ENCODE measurements at places on chromosomes 3 and 15. TPM values are rescaled to one million over a fixed set of nuclear protein-coding genes. Genes with fewer than 3 reads are reported as not detected.

DNA sequence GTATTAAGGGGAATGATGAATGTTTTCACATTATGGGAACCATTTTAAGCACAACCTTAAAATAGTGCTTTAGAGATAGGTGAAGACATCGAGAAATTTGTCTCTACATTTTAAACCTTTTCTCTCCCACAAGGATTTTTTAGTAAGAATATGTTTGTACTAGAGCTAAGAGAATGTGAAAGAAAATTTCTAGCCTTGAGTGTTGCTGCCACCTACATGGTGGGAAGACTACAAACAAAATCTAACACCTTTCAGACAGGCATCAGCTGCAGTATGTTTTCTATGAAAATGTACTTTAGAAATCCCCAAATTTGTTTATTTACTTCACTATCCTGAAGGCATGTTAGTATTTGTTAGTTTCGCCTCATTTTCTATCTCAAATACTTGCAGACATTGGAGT is 247.4 kb downstream of the WDR72 start:
- no peaks in the 10 kb centered on the region for H3K27me3 ChIP-seq
- H3K27ac ChIP-seq = no peak overlapping the region
- DNase-seq = no peak
- no peak overlapping the region for H3K4me3 ChIP-seq
- H3K4me1 ChIP-seq = no peaks in the 10 kb centered on the region

GRCh38 chr15:67409175-67409574 is 111.8 kb upstream of the C15orf61 start:
- H3K27me3 ChIP-seq = peaks cover 3% of the 10 kb centered on the region
- H3K4me1 ChIP-seq = no peaks in the 10 kb centered on the region
- H3K4me3 ChIP-seq = no peak overlapping the region
- DNase-seq = no peak
- H3K27ac ChIP-seq = no peak overlapping the region

DNA sequence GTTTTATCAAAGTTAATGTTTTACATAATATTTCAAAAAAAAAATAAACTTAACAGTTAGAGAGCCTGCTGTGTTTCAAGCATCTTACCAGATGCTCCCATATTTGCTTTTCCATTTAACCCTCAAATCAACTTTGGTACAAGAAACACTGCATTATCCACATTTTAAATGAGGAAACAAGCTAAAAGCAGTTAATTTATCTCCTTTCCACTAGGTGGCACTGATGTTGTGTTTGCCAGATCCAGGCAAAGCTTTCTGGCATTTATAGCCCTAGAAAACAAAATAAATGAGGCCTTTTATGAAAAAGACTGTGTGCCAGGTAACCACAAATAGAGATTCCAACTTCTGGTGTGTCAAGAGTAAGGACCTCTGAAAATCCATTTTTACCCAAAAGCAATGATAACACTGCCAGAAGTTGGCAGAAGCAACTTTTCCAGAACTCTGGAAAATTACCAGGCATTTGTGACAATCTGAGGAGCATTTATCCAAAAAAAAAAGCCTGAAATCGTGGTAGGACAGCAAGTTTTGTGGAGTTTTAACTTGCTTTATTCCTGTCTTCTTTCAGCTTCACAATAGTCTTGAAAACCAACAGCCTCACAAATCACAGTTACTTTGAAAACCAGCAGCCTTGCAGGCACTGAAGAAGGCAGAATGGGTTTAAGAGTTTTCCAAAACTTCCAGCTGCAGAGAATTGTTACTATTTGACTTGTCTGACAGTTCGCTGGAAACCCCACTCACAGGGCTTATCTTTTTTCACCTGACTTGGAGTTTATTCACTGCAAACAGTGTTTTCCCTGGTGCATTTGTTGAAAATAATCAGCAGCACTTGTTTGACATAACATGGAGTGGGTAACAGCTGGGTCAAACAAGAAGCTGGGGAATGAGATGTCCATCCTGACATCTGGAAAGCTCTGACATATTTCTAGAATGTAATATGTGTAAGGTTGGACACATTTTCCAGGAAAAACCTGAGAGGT is 9.2 kb downstream of the FAM162A start:
- no peaks in the 10 kb centered on the region for H3K4me1 ChIP-seq
- H3K4me3 ChIP-seq = no peak overlapping the region
- H3K36me3 ChIP-seq = no peaks in the 10 kb centered on the region
- DNase-seq = peak; percentile 71
- H3K27ac ChIP-seq = no peak overlapping the region

GRCh38 chr15:101522091-101522490 is 32.6 kb upstream of the PCSK6 start:
- no peaks in the 10 kb centered on the region for H3K27me3 ChIP-seq
- H3K27ac ChIP-seq = no peak overlapping the region
- no peak for DNase-seq

- H3K36me3 ChIP-seq = no peaks in the 10 kb centered on the region
- no peaks in the 10 kb centered on the region for H3K27me3 ChIP-seq
- H3K4me3 ChIP-seq = no peak overlapping the region
- H3K4me1 ChIP-seq = no peaks in the 10 kb centered on the region
Measured at GRCh38 chr15:54250326-54250725, 272.1 kb downstream of the UNC13C start.

DNA sequence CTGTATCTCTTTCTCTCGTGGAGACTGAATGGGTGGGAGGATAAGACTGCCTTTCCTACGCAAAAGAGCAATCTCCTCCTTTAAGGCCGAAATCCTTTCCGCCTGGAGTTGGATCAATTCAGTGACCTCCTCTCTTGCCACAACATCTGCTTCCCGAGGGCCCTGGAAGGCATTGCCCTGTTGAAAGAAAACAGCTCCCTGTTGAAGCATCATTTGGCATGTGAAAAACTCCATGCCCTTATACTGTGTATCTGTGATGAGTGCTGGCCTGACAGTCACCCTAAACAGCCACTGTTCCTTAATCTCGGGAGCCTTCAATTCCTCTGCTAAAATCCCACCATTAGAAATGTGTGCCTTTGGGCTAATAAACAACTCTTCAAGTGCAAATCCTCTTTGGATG is 80.2 kb downstream of the BOC start:
- H3K4me1 ChIP-seq = no peaks in the 10 kb centered on the region
- DNase-seq = no peak
- no peaks in the 10 kb centered on the region for H3K36me3 ChIP-seq
- H3K27ac ChIP-seq = no peak overlapping the region
- H3K4me3 ChIP-seq = no peak overlapping the region
- no peaks in the 10 kb centered on the region for H3K27me3 ChIP-seq

- no peak overlapping the region for H3K27ac ChIP-seq
- no peaks in the 10 kb centered on the region for H3K4me1 ChIP-seq
- peaks cover 4% of the 10 kb centered on the region for H3K27me3 ChIP-seq
- DNase-seq = no peak
- no peak overlapping the region for H3K4me3 ChIP-seq
Measured at GRCh38 chr3:66037986-66038369, 740 bp downstream of the MAGI1 start.

DNA sequence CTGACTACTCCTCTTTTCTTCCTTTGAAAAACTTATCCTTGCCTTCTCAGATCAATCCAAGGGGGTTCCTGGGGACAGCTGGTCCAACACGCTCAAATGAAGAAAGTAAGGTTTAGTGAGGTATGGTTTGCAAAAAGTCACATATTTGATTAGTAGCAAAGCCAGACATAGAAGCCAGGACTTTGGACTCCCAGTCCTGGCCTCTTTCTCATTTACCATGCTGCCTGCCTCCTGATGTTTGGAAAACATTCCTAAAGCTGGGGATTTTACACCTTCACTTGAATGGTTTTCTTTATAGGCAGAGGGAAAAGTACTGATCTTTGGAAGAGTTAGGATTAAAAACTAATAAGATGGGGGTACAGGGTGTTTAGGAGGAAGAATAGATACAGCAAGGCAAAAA is 14.6 kb downstream of the POPDC2 start:
- no peaks in the 10 kb centered on the region for H3K4me1 ChIP-seq
- H3K36me3 ChIP-seq = peaks cover 35% of the 10 kb centered on the region
- H3K4me3 ChIP-seq = no peak overlapping the region
- no peak for DNase-seq

DNA sequence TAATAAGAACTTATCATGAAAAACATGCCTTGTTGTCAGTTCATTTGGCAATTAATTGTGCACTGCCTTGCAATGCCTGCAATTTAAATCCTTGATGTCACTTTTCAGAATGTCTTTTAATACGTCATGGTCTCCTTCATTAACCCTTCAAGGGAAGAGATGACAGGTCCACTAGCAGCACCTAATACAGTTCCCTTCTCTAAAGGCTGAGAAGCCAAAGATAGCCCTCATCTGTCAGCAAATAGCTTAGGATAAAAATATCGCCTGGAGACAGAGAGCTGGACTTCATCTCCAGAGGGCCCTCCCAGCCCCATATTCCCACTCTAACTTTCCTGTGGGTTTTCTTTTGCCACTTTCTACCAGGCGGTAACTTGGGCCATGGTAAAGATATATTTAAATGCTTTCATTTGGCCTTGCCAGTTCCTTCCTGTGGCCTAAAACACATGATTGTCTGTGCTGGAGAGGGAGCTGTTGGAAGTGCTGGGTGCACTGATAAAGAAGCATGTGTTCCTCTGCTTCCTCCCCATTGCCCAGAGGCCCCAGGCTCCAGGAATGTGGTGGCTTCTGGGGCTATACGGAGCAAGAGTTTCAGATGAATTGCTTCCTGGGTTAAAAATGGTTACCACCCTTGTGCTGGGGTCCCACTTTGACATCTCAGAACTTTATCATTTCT is 76.3 kb upstream of the UMPS start:
- H3K4me3 ChIP-seq = no peak overlapping the region
- DNase-seq = no peak
- no peak overlapping the region for H3K27ac ChIP-seq
- no peaks in the 10 kb centered on the region for H3K4me1 ChIP-seq
- H3K36me3 ChIP-seq = peaks cover 39% of the 10 kb centered on the region

DNA sequence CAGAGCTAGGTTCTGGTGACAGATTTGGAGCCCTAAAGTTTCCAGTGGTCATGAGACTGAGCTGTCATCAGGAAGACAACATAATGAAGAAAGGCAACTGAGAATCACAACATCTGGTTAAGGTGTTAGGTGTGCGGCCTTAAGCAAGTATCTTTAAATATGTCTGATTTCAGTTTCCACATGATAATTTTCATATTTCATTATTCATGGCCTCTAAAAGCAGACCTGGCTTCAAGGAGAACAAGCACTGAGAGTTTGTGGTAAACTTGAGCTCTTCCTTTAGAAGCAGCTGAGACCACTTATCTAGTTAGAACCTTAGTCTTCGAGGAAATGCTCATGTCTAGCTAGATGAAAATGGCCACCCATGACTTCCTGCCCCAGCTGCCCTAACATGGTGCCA is 25.7 kb upstream of the MYLK start:
- no peaks in the 10 kb centered on the region for H3K4me1 ChIP-seq
- no peak overlapping the region for H3K27ac ChIP-seq
- H3K4me3 ChIP-seq = no peak overlapping the region
- no peaks in the 10 kb centered on the region for H3K36me3 ChIP-seq

DNA sequence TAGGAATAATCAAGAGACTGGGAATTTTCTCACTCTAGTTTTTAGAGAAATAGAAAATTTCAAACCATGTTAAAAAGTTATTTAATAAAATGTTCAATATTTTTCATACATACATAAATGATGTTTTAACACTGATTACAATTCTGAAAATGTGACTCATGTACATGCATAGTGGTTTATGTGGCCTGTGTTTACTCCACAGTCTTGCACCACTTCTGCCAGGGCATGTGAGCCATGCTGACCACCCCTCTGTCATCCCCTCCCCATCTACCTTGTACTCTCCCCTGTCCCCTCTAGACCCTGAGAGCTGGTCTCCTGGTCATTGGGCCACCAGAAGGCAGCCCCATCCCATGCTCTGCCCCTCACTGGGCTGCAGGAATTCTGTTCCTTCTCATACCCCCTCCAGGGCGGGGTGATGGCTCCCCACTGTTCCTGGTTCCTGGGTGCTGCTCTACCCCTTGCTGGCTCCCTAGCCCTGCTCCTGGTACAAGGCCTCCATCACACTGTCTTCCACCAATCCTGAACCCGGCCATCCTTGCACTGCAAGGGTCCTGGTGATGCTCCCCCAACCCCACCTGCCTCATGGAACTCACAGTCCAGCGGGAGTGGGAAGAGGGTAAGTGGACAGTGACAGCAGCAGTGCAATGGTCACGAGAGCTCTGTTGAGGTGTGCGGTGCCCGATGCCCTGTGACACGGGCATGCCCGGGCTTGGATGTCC is 24.2 kb upstream of the SLC41A3 start:
- H3K27me3 ChIP-seq = no peaks in the 10 kb centered on the region
- no peak overlapping the region for H3K27ac ChIP-seq
- H3K4me1 ChIP-seq = no peaks in the 10 kb centered on the region
- no peak overlapping the region for H3K4me3 ChIP-seq
- DNase-seq = no peak

DNA sequence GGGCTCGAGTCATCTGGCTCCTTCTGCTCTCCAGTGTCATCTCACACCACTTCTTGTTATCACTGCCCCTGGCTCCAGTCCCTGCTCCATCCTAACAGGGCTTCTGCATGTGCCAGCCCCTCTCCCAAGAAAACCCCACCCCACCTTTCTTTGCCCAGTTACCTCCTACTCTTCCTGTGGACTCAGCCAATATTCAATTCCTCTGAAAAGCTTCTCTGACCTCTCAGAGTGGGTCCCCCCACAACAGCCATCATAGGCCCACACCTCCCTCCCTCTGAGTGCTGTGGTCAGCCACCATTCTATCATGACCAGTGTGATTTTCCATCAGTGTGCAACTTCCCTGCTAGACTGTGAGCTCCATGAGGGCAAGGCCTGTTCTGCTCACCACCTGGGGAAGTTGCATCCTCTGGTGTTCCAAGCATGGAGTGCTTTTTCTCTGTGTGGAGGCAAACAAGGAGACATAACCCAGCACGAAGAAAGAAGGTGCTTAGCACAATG is 71.6 kb downstream of the ADCY5 start:
- H3K27ac ChIP-seq = no peak overlapping the region
- no peak for DNase-seq

- no peak overlapping the region for H3K27ac ChIP-seq
- no peaks in the 10 kb centered on the region for H3K36me3 ChIP-seq
- DNase-seq = no peak
- no peak overlapping the region for H3K4me3 ChIP-seq
- H3K27me3 ChIP-seq = peaks cover 3% of the 10 kb centered on the region
Measured at GRCh38 chr3:127707851-127708411, 35.2 kb downstream of the ABTB1 start.

DNA sequence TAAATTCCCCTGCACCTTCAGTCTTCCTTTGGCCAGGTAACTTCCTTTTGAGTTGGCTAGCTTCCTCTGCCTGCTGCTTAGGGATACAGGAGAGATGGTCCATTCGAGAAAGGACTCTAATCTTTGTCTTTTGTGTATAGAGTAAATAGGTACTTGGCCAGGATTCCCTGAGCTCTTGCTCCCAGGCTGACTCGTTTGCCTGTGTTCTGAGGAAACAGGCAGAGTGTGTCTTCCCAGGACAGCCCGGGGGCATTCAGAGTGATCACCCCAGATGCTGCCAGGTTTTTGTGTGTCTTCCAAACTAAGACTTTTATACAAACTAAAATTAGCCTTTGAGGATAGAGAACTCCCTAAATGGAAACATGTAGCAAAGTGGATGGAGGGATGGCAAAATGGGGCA is 39.5 kb downstream of the TMEM108 start:
- no peak overlapping the region for H3K27ac ChIP-seq
- H3K36me3 ChIP-seq = no peaks in the 10 kb centered on the region
- H3K27me3 ChIP-seq = no peaks in the 10 kb centered on the region
- DNase-seq = no peak

SKOR1 gene
- not detected for polyA plus RNA-seq

NGRN gene
- 41.4 TPM for polyA plus RNA-seq

GALNT15 gene
- polyA plus RNA-seq = not detected

THRB gene
- polyA plus RNA-seq = not detected

ABHD17C gene
- 0.85 TPM for polyA plus RNA-seq

GPR27 gene
- 0.30 TPM for polyA plus RNA-seq

EFL1 gene
- 16.3 TPM for polyA plus RNA-seq

Measured in CD4-positive, CD25-positive, alpha-beta regulatory T cell (primary cell).